ENCODE measurements at places on chromosomes 7 and 10.

DNA sequence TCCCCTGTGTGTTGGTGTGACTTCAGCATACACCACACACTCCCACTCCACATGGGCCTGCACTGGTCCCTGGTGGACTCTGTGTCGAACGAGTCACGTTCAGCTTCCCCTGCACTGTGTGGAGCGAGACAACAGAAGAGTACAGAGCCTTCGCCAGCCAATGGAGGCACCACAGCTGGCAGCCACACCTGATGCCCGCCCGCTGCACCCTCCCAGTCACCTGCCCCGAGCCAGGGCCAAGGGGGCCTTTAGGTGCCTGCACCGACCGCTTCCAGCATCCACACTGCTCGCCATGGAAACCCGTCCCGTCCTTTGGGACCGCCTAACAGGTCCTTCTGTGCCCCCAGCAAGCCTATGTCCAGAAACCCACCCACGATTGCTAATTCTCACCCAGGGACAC is 9.2 kb downstream of the FOXL3 start:
- no peak for DNase-seq

DNA sequence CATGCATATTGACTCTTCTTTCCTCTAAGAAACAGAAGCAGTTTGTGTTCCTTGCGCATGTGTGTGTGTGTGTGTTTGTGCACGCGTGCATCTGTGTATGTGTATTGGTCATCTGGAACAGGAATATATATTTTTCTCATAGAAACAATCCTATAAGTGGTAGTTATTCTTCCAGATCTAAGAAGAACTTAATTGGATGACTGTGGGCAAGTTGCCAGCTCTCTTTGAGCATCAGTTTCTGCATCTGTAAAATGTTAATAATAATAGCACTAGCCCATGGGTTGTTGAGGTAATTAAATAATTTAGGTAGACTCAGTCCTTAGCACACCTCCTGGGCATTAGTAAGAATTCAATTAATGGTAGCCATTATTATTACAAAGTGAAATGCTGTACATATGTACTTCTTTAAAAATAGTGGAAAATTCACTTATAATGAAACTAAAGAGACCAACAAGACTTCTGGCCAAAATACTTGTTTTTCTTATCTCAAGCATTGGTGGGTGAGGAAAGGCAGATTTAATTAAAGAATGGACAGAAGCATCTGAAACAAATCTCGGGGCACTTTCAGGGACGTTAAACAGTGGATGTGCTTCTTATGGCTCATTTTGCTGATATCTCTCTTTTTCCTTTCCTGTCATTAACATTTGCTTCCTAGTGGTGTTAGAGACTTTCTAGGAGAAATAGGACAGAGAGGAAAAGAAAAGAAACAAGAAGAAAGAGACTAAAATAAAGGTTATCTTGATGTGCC is 124.9 kb upstream of the HABP2 start:
- no peak for DNase-seq

DNA sequence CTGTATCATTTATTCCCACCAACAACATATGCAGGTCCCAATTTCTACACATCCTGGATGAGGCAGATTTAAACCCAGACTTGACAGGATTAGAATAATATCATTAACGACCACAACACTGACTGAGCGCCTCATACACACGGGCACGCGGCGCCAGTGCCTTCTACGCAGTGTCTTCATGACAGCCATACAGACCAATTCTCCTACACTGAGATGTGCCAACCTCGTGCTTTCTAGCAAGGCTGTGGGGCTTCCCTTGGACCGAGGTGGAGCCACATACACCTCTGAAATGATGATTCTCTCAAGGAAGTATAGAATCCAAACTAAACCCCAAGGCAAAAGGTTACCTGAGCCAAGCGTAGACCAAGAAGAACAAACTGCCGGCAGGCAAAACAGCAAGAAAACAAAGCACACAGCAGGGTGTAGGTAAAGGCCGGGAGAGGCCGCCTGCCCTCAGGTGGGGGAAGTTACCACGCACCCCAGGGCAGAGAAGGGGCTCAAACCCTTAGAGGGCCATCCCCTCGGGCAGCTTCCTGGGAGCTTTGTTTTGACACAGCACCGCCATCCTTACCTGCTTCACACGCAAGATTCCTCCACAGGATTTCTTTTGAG is 75.8 kb downstream of the DLG5 start:
- no peak for DNase-seq

DNA sequence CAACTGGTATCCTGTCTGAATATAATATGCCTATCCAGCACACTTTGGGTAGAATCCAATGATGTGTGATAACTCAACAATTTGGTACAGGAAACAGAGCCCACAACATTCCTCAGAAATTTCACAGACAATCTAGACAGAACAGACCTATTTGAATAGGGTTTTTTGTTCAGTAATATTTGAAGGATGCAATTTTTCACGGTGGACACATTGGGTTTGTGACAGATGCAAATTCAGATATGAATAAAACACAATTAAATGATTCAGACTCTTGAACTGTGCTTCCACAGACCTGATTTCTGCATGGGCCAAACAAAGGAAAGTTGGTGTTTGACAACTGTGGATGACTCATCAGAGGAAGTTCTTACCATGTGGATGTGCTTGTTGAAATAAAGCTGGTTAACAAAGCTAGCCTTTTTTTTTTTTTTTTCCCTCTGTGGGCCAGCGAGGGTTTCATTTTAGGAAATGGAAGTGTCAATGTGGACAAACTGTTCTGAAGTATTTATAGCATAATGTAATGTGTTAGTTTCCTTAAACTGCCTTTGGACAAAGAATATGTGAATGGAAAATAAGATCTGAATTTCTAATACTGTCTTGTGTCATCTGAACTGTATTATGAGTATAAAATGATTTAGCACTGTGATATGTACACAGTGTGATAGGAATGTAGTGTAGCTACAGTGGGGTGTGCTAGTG is 43.2 kb upstream of the FAM133B start:
- DNase-seq: no peak

DNA sequence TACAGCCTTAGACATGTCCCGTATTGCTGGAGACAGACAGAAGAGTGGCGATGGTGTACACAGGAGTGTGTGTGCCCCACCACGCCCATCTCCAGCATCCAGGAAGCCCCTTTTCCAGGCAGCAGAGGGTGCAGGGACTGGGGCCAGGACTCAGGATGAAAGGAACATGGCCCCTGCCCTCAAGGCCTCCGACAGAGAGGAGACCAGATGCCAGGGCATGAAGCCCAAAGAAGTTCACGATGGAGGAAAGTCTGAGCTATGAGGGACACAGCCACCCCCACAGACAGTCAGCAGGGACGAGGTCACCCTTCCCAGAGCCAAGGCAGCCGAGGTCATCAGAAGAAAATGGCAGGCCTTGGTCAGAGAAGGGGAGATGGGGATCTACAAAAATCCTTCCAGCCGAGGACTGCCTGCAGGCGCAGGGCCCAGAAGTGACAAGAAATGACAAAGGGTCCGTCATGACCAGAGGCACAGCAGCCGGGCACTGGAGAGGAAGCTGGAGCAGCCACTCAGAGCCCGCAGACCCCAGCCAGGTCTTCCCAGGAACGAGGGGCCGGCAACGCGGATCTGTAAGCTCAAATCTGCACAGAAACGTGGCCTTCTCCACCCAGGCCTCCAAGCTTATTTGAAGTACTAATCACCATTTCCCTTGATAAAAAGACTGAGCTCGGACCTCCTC is 78.7 kb upstream of the PPP2R2D start:
- no peak for DNase-seq

Measured in esophagus squamous epithelium (tissue), 5 donors.